ENCODE measurements at places on chromosomes 5 and 9. TPM values are rescaled to one million over a fixed set of nuclear protein-coding genes. Genes with fewer than 3 reads are reported as not detected.

CBY3 gene
- not detected for total RNA-seq

DDX4 gene
- 0.09 TPM for total RNA-seq

PTGES gene
- total RNA-seq = 0.38 TPM

PROB1 gene
- total RNA-seq = 0.29 TPM

CEP78 gene
- total RNA-seq = 5.2 TPM

ARRDC1 gene
- total RNA-seq = 24.7 TPM

STRBP gene
- 17.8 TPM for total RNA-seq

DRD1 gene
- not detected for total RNA-seq

MEGF10 gene
- total RNA-seq = 0.04 TPM

SLC46A2 gene
- total RNA-seq = not detected

TMOD1 gene
- total RNA-seq = 12.4 TPM

HRCT1 gene
- 1.1 TPM for total RNA-seq

UNC5A gene
- total RNA-seq = 0.18 TPM
